Activated CD8-positive, alpha-beta T cell treated with anti-CD3 and anti-CD28 coated beads, Interleukin-2, amount 10 ng/mL, durations not matched to agents 7 days and 5 days (primary cell): ENCODE measurements at places on chromosomes 6 and 20.

DNA sequence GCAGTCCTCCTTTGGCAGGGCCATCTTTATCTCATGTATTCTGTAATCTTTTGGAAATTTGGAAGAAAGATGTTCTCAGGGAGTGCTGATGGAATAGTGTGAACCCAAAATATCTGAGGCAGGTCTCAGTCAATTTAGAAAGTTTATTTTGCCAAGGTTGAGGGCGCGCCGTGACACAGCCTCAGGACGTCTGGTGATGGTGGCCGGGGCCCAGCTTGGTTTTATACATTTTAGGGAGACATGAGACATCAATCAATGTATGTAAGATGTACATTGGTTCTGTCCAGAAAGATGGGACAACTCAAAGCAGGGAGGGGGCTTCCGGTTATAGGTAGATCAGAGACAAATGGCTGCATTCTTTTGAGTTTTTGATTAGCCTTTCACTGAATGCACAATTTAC is 89.8 kb downstream of the ERMARD start:
- DNase-seq = no peak

DNA sequence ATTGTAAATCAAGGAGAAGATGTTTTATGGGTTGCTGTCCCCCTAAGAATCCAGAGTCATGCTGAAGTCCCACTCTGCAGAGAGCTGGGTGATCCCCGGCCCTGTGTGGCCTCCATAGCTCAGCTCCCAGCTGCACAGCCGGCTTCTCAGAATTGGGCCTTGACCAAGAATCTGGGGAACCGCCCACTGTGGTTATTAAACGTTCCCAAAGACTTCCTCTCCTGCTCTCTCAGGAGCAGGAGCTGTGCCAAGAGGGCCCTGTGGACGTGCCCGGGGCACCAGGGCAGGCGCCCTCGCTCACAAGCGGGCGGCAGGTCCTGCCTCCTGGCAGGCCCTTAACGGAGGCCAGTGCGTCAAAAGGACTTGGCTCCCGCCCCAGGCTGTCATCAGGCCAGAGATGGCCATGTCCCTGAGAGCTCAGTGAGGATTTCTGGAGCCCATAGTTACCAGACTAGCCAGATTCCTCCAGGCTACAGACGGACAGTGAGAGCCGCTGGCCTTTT is 30.4 kb downstream of the ZC3H12D start:
- no peak for DNase-seq

- DNase-seq = no peak
Measured at GRCh38 chr6:79804732-79805131, 142.6 kb downstream of the ELOVL4 start.

GRCh38 chr6:1840491-1841121 is 230.9 kb downstream of the FOXC1 start:
- no peak for DNase-seq

DNA sequence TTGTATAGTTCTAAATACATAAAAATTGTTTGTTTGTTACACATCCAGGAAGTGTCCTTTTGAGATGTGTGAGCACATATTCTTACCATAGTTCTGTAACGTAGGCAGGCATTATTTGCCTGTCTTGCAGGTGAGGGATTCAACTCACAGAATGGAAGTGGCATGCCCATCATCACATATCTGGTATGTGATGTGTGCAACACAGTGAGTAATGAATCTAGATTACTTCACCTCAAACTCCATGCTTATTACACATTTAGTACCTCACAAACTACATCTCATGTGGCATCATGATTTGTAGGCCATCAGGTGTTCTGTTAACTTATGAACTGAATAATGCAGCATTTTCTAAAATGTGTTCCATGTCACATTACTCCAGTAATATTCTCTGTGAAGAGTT is 181.6 kb downstream of the PLCB4 start:
- DNase-seq = no peak
